Activated CD4-positive, CD25-positive, alpha-beta regulatory T cell (primary cell): ENCODE measurements at places on chromosomes 12 and 14.

DNA sequence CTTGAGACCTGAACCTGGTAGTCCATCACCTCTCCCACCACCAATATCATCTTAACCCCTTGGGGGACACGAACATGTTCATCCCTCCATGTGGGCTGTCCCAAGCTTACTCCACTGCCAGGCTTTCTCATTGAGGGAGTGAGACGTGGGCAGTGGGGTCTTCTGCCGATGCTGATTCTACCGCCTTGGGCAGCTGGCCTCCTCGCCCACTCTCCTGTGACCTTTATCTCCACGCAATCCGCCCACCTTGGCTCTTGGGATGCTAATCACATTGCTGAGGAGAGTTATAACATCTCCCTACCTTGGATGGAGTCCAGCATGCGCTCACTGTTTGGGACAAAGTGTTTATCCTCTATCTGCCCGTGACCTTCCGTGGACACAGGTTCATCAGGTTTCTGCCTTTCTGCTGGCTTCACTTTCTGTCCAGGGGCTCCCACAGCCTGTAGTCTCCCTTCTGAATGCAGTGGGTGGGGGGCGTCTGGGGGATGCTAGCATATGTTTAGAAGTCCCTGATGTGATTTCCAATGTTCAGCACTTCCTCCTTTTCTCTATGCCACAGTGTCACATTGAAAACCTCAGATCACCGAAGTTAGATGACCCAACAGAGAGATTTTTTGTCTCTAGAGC is 53.2 kb upstream of the ESRRB start:
- DNase-seq, result no peak

- DNase-seq, result no peak
Observed at GRCh38 chr12:94595152-94595551, 55.2 kb downstream of the TMCC3 start.

DNA sequence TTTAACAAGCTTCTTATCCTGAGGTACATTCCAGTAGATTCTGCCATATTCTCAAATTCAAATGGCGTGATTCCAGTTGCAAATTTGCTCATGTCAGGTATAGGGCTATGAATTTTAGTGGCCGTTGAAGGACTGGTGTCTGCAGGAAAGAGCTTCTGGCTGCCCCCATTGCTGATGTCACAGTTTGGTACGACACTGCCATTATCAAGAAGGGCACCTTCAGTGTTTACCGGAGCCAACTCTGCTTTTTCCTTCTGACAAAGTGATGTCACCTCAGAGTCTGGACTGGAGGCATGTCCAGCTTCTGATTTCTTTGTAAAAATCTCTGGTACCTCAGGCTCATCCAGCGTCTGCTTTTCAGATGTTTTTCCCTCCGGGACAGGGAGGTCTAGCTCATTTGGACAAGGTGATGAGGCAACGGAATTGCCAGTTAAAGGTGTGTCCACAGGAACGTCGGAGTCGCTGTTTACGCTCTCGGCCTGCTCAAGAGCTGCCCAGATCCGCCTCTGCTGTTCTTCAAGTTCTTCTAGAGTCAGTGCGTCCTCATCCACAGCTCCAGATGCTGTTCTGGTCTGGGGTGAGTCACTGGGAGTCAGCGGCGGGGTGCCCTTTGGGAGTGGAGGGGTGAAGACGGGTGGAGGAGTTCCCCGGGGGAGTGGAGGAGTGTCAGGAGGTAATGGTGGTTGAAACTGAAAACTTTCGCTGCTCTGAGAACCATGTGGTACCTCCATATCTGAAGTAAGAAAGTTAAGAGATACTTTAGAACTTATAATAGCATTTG is 27.0 kb downstream of the ZCCHC8 start:
- no peak for DNase-seq

GRCh38 chr12:109178532-109178931 is 62.1 kb downstream of the ACACB start:
- no peak for DNase-seq

- DNase-seq, result no peak
Observed at GRCh38 chr14:42090122-42090521, 483.4 kb downstream of the LRFN5 start.

- DNase-seq, result no peak
Observed at GRCh38 chr12:23771240-23771949, 178.1 kb downstream of the SOX5 start.

DNA sequence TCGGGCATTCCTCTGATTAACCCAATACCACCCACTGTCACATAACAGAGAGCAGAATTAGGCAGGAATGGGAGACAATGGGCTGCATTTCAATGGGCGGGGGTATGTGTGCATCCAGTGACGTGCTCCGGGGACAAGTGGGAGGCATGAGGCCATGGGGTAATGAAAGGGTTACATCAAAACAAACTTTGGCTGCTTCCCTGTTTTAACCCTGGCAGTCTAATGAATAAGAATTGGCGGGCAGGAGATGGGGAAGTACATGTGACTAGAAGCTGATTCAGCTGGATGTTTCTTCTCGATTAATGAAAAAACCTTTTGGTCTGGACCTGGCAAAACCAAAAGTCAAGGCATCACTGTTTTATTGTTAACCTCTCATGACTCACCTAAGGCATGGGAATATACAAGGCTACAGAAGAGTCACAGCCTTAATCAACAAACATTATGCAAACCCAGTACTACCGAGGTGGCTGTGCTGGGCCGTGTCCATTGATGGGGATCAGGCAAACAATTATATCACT is 44.2 kb downstream of the SOCS2 start:
- no peak for DNase-seq

- no peak for DNase-seq
Observed at GRCh38 chr14:83993545-83993944, 1536.4 kb upstream of the FLRT2 start.
